ENCODE measurements at places on chromosomes 13 and 19.
A peak's percentile ranks its signal among the peaks of the same experiment; 100 is the strongest.

DNA sequence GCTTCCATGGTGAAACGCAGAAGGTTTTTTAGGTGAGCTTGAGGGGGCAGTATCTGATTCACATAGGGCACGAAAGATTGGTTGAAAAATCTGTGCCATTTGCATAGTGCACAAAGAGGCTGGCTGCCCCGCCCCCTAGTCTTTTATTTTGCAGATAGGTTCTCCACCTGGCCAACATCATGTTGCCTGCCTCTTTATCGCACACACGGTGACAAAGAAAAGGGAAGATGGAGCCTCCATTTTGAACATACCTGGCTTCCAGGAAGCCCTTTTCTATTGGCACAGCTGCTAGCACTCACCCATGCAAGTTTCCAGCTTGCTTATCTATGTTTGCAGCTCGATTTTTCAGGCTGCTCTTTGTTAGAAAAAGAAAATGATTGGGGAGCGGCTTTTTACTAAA is 316.2 kb upstream of the KLHL1 start:
- no peak for DNase-seq

GRCh38 chr19:1163283-1163933 is 10.7 kb downstream of the SBNO2 start:
- DNase-seq = no peak

GRCh38 chr13:102682211-102682610 is 12.6 kb downstream of the METTL21C start:
- no peak for DNase-seq

- DNase-seq = no peak
These were observed 5.1 kb upstream of the AMH start for GRCh38 chr19:2244125-2244411.

DNA sequence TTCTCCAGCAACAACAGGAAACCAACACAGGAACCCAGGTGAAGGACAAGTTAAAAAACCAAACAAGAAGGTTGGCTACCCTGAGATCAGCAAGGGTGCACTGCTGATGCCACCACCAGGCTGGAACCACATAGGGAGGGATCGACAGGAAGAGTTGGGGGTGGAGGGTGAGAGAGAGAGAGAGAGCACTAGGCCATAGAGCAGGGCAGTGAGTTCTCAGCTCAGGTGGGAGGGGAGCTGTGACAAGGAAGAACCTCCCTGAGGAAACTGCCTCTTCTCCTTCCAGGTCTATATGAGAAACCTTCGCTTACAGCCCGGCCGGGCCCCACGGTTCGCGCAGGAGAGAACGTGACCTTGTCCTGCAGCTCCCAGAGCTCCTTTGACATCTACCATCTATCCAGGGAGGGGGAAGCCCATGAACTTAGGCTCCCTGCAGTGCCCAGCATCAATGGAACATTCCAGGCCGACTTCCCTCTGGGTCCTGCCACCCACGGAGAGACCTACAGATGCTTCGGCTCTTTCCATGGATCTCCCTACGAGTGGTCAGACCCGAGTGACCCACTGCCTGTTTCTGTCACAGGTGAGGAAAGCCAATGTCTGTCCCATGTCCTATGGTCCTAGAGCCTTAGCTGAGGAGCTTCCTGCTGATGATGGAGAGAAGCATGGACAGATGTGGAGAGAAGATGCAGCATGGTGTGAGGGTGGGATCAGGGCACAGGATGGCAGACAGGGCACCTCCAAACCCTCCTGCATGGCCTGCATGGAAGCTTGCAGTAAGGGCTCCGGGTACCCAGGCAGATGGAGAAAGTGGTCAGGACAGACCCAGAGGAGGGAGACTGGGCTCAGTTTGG is 2.5 kb downstream of the KIR2DL4 start:
- no peak for DNase-seq

GRCh38 chr13:105518086-105518485 is 1017.4 kb downstream of the EFNB2 start:
- no peak for DNase-seq

GRCh38 chr19:17522988-17523872 is 11.8 kb downstream of the PGLS start:
- no peak for DNase-seq

GRCh38 chr19:5801796-5802619 is 2.9 kb upstream of the NRTN start:
- no peak for DNase-seq

DNA sequence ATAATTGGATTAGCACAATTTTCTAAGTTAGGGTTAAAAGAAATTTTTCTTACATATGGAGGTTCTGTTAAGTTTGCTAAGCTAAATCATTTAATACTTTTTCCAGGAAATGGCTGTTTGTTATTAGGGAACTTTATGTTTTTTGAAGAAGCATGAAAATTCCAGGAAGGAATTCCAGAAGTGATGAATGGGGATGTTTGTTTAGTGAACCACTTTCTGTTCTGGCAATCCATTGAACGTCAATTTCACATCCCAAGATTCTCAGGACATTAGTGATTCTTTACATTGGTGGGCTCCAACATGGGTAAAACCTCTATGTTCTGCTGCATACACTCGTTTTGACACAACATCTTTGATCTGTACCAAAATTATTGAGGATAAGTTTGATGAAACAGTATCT is 534.4 kb downstream of the IRS2 start:
- DNase-seq = no peak

- no peak for DNase-seq
These were observed 262 bp downstream of the COX7A1 start for GRCh38 chr19:36152019-36152351.

GRCh38 chr13:40933508-40934204 is 85.5 kb downstream of the ELF1 start:
- no peak for DNase-seq

- DNase-seq = no peak
These were observed 80.1 kb downstream of the CYSLTR2 start for GRCh38 chr13:48733739-48734335.

DNA sequence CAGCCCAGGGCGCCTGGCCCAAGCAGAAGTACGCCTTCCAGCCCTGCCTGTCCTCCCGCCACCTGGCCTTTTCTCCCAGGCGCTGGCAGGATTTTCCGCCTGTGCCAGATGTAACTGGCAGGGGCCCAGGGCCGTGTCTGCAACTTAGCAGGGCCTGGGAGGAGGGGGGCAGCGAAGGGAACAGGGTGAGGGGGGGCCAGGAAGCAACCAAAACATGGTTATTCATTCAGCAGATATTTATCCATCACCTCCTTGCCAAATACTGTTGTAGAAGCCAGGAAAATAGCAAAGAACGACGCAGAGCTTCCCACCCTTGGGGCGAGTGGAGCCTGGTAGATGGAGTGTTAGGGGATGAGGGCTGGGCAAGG is 5.6 kb downstream of the TLE6 start:
- DNase-seq = peak; percentile 58

GRCh38 chr13:25118378-25118905 is 22.5 kb downstream of the PABPC3 start:
- no peak for DNase-seq

DNA sequence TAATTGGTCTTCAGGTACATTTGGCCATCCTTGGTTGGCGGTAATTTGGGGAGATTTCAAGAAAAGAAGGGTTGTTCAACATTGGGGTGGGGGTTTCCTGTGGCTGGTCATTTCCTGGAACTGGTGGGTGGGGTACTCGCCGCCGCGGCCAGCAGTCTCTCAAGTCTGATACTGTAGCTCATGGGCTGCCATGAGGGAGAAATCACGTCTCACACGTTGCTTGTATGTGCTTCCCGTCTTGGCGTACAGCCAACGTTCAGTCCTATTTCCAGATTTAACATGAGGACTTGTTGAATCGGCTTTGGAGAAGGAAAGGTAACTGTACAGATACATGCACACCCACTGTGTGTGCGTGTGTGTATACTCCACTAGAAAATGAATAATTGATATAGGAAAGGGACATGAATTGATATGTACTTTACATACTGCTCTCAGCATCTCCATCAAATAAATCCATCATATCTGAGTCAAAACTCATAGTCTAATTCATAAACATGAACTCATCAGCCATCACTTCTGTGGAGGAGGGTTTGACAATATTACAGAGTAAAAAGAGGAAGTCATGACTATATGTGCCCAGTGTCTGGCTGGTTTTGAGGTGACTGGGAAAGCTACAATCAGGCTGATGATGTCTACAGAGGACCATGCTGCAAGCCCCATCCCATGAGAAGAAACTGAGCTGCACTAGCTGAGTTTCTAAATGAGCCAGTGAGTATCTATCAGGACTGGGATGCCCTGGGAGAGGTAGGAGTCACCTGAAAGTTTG is 418.1 kb downstream of the TSHZ3 start:
- no peak for DNase-seq

DNA sequence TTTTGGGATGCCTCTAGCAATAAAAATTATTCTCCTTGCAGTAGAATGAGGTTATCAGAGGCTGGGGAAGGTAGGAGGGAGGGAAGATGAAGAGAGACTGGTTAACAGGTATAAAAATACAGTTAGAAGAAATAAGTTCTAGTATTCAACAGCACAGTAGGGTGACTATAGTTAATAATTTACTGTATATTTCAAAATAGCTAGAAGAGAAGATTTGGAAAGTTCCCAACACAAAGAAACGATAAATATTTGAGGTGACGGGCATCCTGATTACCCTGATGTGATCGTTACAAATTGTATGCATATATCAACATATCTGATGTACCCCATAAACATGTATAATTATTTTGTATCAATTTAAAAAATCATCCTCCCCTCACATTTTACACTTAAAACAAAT is 93.8 kb downstream of the CDADC1 start:
- no peak for DNase-seq

DNA sequence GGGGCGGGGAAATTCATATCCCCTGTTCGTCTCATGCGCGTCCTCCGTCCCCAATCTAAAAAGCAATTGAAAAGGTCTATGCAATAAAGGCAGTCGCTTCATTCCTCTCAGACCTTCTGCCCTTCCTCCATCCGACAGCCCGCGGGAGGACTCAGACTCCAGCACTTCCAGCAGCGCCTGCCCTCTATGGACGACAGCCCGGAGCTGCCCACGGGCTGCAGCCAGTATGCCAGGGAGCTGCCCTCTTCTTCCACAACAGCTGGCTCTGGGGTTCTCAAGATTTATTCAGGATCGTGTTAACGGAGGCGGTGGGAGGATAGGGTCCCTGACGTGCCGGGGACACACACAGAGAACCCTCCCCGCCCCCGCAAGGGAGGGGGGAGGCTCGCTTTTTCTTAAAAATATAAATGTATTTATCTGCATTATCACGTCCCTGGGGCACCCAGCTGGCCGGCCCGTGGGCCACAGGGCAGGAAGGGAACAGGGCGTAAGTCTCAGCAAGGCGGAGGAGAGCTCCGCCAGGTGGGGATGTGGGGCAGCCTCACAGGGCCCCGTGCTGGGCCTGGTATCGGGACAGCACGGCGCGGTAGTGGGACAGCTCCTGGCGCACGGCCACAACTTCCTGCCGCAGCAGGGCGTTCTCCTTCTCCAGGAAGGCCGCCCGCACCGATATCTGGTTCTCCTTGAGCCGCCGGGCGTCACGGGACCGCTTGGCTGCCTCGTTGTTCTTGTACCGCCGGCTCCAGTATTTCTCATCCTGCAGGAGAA is 6.7 kb downstream of the DBP start:
- DNase-seq = no peak

DNA sequence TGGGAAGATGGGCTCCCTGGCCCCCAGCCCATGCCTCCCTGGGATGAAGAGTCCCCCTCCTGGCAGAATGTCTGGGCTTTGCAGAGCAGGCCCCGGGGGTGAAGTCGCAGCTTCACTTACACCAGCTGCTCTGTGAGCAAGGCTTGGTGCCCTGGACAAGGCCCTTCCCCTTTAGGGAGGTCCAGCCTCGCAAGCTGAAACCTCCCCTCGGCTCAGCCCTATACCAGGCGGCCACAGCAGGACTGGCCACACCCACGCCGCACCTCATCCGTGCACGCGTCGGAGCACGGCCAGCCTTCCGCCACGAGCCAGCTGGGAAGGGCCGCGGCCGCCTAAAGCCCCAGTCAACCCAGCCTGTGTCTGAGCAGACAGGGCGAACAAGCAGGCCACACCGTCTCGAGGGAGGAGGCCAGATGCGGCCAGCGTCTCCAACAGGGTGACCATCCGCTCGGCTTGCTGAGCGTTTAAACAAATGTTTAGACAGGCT is 83.2 kb upstream of the MCF2L start:
- DNase-seq = peak; percentile 25

DNA sequence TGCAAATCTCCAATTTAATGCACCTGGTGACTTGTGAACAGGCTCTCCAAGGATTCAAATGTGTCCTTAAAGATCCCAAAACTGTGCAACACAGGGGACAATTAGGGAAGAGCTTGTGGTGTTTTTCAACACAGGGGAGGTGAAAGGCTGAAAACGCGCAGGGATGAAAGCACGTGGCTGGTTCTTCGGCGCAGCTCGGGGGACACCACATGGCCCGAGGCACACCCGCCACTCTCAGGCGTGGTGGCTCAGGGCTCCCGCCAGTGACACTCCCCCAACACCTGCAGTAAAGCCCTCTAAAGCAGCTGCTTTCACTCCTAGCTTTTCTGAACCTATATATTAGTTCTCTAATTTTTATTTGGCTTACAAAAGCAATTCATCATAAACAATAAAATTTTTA is 91.9 kb downstream of the SPACA7 start:
- DNase-seq = no peak

GRCh38 chr19:7739801-7740681 is 7.3 kb downstream of the CD209 start:
- DNase-seq = no peak
